Erythroblast (primary cell): ENCODE measurements at places on chromosomes 16 and 17.

DNA sequence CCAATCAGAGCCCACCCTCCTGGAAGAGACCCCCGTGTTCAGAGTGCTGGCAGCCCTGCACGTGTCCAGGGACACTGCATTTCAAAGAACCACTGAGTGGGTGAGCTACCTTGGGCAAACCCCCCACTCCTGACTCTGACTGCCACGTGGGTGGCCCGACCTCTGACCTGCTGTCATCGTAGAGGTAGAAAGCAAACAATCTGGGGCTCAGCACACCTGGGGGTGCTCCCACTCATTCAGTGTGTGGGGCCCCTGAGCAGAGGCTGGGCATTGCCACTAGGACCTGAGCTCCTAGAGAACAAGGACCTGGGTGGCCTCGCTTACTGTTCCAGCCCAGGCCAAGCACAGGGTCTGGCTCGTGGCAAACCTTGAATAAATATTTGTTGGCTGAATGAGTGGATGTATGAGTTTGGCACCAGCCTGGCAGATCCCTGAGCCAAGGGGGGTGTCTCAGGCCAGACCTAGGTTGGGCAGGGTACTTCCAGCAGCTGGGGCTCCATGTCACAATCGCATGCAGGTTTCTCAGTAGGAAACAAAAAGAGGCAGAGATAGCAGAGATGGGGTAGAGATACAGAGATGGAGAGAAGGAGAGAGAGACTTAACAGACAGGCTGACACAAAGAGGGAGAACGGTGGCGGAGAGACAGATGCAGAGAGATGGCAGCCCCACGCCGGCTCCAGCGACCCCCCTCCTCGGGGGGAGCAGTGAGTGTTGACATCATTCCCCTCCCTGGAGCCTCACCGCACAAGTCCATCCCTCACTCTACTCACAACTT, 5.4 kb upstream of the DRC7 start:
- DNase-seq, result no peak

- DNase-seq, result peak; percentile 28
These were observed 167.1 kb downstream of the HAPSTR1 start for GRCh38 chr16:9258423-9259051.

- no peak for DNase-seq
These were observed 30.9 kb downstream of the TBCD start for GRCh38 chr17:82782657-82783207.

DNA sequence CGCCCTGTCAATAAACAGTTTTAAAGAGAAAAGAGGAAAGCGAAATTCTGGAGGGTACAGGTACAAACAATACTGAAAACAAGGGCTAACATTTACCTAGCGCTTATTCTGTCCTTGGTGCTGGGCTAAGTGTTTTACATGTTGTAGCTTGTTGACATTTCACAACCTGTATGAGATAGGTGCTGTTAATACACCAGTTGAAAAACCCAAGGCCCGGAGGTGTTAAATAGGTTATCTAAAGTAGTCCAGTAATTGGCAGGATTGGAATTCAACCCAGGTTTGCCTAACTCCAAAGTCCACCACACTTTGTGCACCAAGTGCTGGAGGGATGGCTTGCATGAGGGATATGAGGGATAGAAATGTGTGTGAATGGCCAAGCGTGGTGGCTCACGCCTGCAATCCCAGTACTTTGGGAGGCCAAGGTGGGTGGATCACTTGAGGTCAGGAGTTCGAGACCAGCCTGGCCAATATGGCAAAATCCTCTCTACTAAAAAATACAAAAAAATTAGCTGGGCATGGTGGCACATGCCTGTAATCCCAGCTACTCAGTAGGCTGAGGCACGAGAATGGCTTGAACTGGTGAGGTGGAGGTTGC, 2.9 kb downstream of the ATP6V0D1 start:
- DNase-seq, result no peak

- DNase-seq, result no peak
These were observed 123.9 kb downstream of the XYLT1 start for GRCh38 chr16:17346621-17347569.

- DNase-seq, result peak; percentile 40
These were observed 78.6 kb downstream of the COPRS start for GRCh38 chr17:31780483-31780882.

- no peak for DNase-seq
These were observed 10.9 kb downstream of the RARA start for GRCh38 chr17:40319651-40320540.

DNA sequence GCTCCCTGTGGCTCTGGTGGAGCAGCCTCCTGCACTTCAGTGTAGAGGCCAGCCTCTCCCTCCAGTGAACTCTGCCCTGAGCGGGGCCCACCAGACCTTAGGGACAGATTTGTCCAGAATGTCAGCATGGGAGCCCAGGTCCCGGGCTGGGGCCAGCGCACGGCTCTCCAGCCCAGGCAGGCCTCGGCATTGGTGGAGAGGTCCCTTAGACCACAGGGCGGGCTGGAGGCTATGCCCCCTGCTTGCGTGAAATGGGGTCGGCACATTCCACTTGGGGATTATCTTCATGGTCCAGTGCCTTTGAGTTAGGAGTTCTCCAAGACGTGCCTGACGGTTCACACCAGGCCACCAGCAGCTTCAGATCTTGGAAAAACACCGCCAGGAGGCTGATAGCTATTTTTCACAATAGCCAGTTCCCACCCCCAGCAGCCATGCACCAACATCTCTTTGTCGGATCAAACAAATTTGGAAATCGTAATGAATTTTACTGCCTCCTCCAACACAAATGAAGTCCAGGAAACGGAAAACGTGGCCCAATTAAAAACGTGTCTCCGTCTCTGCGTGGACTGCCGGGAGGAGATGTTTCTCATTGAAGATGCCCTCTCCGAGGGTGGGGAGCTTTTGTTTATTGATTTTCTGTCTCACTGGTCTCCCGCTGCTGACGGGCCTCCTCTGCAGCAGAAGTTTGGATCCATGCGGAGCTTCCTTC, 110.0 kb upstream of the CIBAR2 start:
- no peak for DNase-seq

DNA sequence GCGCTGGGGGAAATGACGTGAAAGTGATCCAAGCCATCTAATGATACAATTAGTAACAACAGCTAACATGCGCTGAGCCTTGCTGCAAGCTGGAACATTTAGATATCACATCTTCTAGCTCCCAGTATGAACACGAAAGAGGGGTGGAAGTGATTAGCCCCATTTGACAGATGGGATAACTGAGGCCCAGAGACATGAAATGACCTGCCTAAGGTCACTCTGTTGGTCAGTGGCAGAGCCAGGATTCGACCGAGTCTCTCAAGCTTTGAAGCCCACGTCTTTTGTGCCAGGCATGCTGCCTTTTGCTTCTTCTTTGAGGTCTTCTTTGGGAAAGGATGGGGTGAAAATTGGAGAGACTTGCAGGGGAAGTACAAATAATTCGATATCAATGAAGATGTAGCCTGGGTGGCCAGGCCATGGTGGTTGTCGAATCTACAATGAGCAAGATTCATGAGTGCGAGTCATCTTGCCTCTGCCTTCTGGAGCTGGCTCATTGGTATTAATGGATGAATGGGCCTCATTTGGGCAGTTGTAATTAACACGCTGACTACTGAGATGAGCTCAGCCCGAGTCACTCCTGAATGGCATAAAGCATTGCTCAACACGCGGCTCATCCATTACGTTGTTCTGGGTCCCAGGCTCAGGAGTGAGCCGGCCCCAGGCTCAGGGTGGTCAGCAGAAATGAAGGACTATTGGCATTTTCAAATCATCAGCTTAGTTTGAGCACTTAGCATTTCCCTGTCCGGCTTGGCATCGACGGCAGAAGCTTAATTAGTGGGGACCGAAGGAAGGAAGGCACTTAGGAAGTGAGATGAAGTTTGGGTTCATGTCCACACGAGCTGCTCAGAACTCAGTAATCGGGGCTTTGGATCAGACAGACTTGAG, 28.0 kb upstream of the GPRC5B start:
- no peak for DNase-seq

GRCh38 chr16:57102888-57103851, 10.8 kb downstream of the CPNE2 start:
- no peak for DNase-seq

DNA sequence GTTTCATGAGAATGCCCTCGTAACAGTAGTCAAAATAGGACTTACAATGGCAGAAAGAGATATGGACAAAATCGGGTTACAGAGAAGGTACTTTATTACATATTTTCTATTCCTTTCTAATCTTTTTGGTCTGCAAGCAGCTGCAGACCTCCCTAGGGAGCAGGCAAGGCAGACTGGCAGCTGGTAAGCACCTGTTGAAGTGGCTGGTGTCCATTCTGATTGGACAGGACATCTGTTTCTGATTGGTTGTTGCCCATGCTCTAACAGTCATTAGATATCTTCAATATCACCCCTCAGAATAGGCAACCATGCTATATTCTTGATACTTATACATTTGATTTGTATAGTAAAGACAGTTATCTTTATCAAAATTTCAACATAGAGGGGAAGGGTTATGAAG, 606.3 kb downstream of the KCNJ2 start:
- DNase-seq, result no peak

- peak; percentile 58 for DNase-seq
These were observed 172.8 kb upstream of the ZNF267 start for GRCh38 chr16:31700530-31701388.

- no peak for DNase-seq
These were observed 4.5 kb upstream of the CCDC57 start for GRCh38 chr17:82217120-82217529.

- no peak for DNase-seq
These were observed 24.4 kb upstream of the WSCD1 start for GRCh38 chr17:6045621-6046357.

DNA sequence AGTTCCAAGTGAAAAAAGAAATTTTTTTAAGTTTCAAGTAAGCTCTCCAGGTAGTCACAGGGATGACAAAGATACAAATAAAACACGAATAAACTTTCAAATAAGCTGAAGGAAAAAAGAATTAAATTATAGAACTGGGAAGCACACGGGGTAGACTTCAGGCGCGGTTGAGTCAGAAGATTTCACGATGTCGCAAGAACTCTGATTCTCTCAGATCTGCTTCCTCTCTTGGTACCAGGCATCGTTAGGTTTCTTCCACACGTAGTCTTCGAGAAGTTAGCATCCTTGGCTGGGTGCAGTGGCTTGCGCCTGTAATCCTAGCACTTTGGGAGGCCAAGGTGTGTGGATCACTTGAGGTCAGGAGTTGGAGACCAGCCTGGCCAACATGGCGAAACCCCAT, 784.1 kb upstream of the RBFOX1 start:
- no peak for DNase-seq

GRCh38 chr17:42547698-42548069, 5.0 kb upstream of the HSD17B1 start:
- no peak for DNase-seq

- no peak for DNase-seq
These were observed 51.7 kb downstream of the ARHGAP27 start for GRCh38 chr17:45380991-45381390.

- no peak for DNase-seq
These were observed 297.5 kb downstream of the CDH13 start for GRCh38 chr16:82924075-82924854.

- DNase-seq, result no peak
These were observed 483.1 kb upstream of the ERCC4 start for GRCh38 chr16:13436641-13437412.

- no peak for DNase-seq
These were observed 5.6 kb downstream of the VAC14 start for GRCh38 chr16:70795296-70795912.

DNA sequence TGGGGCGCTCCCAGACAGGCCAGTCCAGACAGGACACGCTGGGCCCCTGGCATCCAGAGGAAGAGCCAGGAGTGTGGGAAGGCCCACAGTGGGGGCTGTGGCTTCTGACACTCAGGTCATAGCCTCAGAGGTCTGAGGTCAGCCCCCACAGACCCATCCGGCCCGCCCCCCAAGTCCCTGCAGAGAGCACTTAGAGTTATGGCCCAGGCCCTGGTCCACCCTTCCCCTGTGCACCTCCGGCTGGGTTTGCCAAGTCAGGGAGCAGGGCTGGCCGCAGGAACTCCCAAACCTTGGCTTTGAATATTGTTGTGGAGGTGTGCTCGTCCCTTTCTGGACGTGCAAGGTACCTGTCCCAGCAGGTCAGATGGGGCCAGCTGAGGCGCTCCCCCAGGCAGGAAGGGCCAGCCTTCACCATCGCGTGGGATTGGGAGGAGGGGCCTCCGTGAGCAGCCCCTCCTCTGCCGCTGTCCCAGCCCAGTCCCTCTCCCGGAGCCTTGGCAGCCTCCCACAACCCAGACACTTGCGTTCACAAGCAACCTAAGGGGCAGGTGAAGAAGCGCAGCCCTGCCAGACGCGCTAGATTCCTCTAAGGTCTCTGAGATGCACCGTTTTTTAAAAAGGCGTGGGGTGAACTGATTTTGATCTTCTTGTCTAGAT, 74.6 kb downstream of the SOCS1 start:
- DNase-seq, result no peak

DNA sequence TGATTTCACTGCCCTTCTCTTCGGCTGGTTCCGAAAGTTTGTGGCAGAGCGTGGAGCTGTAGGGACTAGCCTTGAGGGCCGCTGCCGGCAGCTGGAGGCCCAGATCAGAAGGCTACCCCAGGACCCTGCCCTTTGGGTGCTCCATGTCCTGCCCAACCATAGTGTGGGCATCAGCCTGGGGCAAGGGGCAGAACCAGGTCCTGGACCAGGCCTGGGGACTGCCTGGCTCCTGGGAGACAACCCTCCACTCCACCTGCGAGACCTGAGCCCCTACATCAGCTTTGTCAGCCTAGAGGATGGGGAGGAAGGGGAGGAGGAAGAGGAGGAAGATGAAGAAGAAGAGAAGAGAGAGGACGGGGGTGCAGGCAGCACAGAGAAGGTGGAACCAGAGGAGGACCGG, 856 bp upstream of the CXCL16 start:
- DNase-seq, result no peak

- DNase-seq, result no peak
These were observed 498 bp downstream of the PIMREG start for GRCh38 chr17:6444571-6445335.

DNA sequence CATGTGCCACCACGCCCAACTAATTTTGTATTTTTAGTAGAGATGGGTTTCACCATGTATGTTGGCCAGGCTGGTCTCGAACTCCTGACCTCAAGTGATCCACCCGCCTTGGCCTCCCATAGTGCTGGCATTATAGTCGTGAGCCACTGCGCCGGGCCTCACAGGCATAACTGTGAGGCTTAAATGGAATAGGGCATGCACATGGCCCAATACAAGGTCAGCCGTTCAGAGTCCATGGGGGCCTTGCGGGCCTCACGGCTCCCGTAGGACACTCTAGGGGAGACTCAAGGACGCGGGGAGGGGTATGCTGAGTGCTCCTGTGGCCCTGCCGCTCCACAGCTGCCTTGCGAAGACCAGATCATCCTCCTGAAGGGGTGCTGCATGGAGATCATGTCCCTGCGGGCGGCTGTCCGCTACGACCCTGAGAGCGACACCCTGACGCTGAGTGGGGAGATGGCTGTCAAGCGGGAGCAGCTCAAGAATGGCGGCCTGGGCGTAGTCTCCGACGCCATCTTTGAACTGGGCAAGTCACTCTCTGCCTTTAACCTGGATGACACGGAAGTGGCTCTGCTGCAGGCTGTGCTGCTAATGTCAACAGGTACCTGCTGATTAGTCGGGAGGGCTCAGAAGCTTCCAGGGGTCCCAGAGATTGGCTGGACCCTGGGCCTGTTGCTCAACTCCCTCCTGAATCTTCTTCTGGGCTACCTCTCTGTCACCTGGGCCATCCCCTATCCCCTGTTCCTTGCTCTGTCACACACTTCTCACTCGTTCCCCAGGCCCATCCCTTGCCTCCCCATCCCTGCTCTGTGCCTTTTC, 12.3 kb downstream of the NR1D1 start:
- DNase-seq, result no peak
